ENCODE measurements at places on chromosomes 3 and 15.

- DNase-seq, result no peak
Observed at GRCh38 chr3:155425396-155425795, 131.9 kb upstream of the STRIT1 start.

- no peak for DNase-seq
Observed at GRCh38 chr3:174094669-174095068, 697.1 kb downstream of the NLGN1 start.

GRCh38 chr3:61981060-61981459 is 392.3 kb downstream of the FEZF2 start:
- no peak for DNase-seq

DNA sequence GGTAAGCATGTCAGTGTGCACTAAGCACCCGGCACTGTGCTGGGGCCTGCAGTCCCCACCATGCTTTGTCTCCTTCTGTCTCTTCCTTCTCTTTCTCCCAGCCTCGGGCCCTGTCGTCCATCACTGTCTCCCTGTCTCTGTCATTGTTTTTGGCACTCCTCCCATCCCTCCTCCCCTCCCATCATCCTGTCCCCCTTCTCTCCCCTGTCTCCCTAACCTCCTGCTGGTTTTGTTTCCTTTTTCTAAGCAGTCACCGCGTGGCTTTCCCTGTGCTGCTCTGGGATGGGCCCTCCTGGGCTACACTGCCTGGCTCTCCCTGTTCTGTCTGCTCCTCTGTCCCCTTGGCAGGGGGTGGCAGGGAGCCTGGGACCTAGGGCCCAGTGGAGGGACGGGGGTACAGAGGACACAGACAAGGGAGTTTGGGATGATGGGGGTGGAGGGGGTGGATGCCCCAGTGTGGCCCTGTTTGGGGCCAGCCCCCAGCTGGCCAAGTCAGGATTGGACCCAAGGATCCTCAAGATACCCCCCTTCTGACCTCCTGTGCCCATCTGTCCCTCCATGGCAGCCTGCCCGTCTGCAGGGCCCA is 5.7 kb downstream of the CHST13 start:
- no peak for DNase-seq

DNA sequence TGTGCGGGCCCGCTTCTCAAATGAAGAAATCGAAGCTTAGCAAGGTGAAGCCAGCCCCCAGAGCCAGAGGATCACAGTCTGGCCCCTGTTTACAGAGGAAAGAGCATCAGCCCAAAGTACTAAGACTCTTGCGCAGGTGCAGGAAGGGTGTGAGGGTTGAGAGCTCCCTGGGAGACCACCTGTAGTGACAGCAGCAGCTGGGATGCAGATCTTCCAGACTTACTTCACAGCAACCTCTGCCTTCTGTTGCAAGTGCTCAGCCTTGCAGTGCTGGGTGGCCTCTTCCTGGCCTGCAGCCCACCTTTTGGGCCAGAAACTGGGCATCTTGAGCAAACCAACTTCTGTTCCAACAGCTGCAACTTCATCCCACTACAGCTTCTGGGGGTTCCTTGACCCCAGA is 19.7 kb downstream of the SPATA12 start:
- no peak for DNase-seq

DNA sequence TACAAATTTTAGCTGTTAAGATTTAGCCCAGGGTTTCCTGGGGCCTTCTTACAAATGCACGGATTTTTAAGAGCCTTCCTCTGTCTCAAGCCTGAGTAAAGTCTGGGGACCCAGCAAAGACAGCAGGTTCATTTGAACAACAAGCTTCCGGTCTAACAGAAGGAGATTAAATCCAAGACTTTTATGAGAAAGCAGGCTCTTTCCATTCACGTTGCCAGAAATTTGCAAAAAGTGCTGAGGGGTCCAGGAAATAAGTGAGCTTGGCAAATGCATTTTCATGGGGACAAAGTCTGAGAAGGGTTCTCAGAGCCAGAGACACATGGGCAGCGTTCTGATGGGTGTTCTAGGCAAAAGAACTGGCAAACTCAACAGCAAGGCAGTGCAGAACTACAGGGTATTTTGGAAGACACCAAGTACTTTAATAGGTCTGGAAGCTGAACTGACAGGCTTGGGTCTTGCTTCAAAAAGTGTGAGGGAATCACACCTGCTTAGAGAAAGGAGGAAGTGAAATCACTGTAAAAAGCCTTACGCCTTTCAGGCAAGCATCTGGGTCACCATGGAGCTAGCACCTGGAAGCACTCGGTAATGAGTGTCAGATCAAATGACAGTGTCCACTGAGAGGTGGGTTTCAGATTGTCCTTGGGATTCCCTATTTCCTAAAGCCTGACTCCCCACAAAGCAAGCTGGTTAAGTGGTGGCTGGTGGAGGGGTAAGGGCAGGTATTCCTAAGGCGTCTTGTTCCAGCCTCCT is 115.8 kb upstream of the ARHGEF3 start:
- no peak for DNase-seq

- DNase-seq, result no peak
Observed at GRCh38 chr3:193980905-193981304, 155.0 kb upstream of the HES1 start.

GRCh38 chr3:147903026-147903425 is 493.9 kb downstream of the ZIC1 start:
- no peak for DNase-seq

- DNase-seq, result no peak
Observed at GRCh38 chr3:43079536-43080332, 26.1 kb downstream of the POMGNT2 start.

GRCh38 chr3:45686850-45687249 is 2.3 kb upstream of the SACM1L start:
- DNase-seq, result no peak

DNA sequence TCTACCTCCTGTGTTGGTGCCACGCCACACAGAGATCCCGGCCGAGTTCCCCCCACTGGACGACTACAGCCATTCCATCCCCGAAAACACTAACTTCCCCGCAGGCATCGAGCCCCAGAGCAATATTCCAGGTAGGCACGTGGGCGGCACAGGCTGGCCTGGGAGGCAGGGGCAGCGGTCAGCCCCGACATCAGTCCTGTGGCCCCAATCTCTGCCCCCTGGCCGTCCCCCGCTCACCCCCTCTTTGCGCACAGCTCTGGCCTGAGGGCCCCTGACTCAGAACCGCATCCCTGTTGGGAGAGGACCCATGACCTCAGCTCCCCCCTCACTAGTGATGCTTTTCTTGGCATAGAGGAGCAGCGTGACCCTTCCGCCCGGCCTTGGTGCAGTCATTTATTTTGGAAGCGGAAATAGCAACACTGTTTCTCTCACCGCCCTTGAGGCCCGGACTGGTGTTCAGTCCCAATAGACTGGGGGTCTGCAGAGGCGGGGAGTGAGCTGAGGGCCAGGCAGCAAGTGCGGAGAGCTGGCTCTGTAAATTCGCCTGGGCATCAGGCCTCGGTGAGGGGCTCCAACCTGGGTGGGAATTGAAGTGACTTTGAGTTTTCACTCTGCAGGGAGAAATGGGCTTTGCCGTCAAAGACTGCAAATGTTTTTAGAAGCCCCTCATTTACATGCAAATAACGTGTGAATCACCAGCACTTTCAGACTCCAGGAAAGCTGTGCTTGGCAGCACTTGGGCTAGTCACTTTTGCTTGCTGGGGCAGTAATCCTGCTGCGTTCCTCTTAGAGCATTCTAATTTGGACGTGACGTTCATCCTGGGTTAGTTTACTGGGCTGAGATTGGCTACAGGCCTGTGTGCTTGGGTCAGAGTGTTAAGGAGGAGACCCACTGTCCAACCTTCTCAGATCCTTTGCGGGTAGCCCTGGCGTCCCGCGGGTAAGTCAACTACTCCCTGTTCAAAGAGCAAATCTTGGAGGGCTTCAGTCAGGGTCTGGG is 88.9 kb downstream of the AAGAB start:
- DNase-seq, result no peak

GRCh38 chr15:81410318-81410753 is 36.3 kb upstream of the TMC3 start:
- peak; percentile 38 for DNase-seq

DNA sequence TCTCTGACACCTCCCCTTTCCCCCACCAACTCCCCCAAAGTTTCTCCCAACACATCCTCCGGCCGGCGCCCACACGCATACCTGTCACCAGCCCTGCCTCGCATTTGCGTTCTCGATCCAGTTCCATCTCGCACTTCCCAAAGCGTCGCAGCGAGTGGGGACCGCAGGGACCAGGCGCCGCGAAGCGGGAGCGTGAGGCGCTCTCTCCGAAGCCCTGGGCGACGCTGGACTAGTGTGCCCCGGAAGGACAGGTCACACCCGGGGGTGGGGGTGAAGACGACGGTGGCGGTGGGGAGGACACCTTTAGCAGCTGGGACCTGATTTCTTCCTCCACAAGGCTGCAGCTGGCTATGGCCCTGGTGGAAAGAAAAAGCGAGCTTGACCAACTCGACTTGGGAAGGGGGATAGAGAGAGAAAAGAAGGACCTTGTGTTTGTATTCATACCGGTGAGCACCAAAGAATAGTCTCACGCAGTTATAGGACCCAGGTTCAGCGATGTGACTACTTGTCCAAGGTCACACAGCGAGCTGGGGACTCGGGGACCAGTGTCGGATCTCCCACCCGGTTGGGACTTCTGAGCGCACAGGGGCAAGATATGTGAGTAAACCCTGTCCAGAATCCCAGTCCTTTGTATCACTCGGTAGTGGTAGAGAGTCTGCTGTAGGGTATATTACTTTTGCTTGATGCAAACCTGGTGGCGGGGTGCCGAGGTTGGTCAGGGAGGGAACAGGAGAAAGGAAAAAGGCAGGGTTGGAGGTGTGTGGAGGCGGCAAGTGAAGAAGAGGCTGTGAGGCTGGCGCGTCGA is 607 bp upstream of the GHSR start:
- DNase-seq, result no peak

DNA sequence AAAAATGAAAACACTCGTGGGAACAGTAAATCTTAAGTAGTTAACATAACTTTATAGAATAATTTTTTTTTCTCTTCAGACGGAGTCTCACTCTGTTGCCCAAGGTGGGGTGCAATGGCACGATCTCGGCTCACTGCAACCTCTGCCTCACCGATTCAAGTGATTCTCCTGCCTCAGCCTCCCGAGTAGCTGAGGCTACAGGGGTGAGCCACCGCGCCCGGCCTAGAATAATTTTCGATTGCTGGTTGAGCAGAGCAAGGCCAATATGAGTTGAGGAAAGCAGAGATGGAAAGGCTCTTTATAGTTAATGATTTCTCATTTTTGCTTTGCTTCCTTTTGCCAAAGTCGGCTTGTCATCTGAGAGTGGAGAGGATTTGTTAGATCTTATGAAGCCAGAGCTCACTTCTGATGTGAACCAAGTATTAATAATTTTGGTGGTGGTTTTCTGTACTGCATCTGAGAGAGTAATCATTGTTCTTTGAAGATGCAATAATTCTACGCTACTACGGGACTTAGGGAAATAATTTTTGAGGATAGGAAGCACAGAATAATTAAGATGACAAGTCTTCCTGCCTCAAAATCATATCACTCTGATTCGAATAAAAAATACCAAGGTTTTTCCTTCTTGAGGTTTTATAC is 1.6 kb upstream of the GOLM2 start:
- no peak for DNase-seq

DNA sequence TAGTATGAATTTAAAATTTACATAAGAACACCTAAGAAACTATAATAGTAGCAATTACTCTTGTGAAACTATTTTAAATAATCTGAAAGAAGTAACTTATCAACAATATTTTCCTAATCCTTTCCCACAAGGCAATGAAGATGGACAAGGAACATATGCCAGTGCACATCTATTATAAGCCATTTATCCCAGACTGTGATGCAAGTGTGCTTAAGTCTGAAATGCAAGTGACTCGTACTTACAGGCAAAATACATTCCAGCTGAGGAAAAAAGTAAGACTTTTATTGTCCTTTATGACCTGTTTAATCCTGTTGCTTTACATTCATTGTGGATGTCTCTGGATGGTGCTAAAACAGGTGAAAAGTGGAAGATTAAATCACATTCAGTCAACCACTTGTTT is 709.4 kb downstream of the ZNF385D start:
- no peak for DNase-seq

DNA sequence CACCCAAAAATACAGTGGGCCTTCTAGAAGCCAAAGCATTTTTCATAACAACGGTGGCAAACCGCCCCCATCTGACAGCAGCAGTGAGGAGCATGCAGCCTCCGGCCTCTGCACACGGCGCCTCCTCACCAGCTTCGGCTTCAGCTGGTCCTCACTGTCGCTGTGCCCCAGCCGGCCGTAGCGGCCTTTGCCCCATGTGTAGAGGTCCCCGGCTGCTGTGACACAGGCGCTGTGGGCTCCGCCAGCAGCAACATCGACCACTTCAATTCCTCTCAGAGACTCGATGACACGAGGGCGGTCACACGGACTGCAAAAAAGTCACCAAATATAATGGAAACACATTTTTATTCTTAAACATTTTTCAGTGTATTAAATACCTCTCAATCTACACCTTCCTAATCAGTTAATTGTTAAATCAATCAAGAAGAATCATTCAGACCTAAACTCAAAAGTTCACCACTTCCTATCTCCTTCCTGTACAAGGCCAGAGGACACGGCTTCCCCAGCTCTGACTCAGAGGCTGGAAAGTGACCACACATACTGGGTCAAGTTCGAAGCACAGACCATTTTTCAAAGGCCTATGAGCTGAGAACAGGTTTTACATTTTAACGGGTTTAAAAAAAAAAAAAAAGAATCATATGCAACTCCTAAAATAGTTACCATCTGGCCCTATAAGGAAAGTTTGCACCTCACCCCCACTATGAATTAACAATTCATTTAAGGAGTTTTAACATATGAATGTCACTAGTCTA is 33.6 kb upstream of the OCA2 start:
- DNase-seq, result no peak

DNA sequence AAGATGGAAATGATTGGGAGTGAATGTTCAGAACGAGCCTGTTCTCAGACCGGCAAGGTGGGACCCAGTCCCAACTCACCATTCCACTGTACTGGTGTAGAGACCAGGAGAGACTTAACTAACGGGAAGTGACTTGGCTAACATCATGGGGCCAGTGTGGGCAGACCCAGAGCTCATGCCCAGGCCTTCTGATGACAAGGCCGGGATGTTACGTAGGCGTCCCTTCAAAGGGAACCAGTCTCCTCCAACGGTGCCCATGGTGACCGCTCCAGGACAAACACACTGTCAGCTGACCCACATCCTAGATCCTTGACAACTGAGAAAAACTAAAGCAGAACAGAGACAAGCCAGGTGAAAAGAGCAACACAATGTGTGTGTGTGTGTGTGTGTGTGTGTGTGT is 128.4 kb upstream of the HACD2 start:
- no peak for DNase-seq

DNA sequence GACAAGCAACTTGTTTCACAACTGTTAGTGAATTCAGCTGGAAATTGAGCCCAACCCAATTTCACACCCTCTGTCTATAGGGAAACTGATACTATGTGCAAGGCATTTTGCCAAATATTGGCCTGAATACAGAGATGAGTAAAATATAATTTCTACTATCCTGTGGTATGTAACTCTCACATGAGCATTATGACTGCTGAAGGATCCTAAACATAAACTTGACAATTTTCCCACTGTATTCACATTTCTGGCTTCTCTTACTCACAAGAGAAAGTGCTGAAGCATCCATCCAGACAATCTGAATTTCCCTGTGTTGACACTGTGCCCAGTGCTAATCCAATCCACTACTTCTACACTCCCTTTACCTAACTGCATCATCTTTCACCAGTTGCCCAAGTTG is 28.4 kb downstream of the SERPINI2 start:
- no peak for DNase-seq

Data from frontal cortex (tissue), 4 donors.